ENCODE measurements at places on chromosomes 3 and 15. TPM values are rescaled to one million over a fixed set of nuclear protein-coding genes. Genes with fewer than 3 reads are reported as not detected.

Gene TRIM42
- not detected for total RNA-seq

Gene ROBO2
- total RNA-seq: 0.69 TPM

DNA sequence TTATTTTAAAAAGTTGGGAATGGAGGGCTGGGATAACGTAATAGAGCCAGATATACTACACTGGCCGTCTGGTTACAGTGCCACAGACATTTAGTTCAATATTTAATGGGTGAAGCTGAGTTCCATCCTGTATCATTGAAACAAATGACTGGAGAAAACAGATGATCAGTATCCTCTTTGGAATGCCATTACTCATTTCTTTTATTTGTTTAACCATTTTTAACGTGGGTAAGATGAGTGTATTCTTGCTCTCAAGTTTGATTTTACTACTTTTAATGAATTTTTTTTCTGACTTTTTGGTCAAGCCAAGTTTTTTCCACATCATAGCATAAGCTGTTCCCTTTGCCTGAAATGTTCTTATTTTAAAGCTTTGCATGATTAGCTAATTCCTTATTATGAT is 53.9 kb upstream of the GRM7 start:
- no peaks in the 10 kb centered on the region for H3K27me3 ChIP-seq
- H3K36me3 ChIP-seq: no peaks in the 10 kb centered on the region
- H3K4me3 ChIP-seq: no peak overlapping the region
- no peaks in the 10 kb centered on the region for H3K4me1 ChIP-seq
- no peak overlapping the region for H3K27ac ChIP-seq
- no peak for DNase-seq

- no peaks in the 10 kb centered on the region for H3K36me3 ChIP-seq
- DNase-seq: no peak
- H3K4me3 ChIP-seq: no peak overlapping the region
- no peaks in the 10 kb centered on the region for H3K4me1 ChIP-seq
These were observed 31.9 kb upstream of the RPP14 start for GRCh38 chr3:58274027-58274614.

GRCh38 chr3:17044855-17045254 is 160.1 kb downstream of the PLCL2 start:
- no peak overlapping the region for H3K27ac ChIP-seq
- H3K4me3 ChIP-seq: no peak overlapping the region
- H3K4me1 ChIP-seq: no peaks in the 10 kb centered on the region

Data from pancreas (tissue), 10 donors.